RPMI7951 (cell line): ENCODE measurements at places on chromosomes 2 and 18. TPM values are rescaled to one million over a fixed set of nuclear protein-coding genes. Genes with fewer than 3 reads are reported as not detected.
A peak's percentile ranks its signal among the peaks of the same experiment; 100 is the strongest.

DNA sequence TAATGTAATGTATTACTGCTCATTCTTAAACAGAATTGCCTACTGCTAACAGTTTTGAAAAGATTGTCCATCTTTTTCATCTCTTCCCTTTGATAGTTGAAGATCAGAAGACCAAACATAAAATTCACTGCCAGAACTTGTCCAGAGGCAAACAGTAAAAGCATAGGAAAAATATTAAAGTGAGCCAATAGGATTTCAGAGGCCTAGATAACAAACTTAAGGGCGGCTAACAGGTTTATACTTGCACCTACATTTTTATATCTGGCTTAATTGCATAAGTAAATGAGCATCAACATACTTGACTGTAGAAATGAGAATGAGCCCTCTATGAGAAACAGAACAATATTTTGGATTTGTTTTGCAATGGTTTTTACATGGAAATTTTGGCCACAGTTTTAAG lies 30.3 kb downstream of the ZC3H15 start:
- no peak for DNase-seq

GRCh38 chr2:239594772-239595608 lies 194.2 kb upstream of the HDAC4 start:
- DNase-seq, result no peak

- DNase-seq, result no peak
Measured at GRCh38 chr2:127067620-127068350, 39.2 kb downstream of the BIN1 start.

GRCh38 chr2:20153131-20153851 lies 71.6 kb downstream of the SDC1 start:
- DNase-seq, result no peak

- no peak for DNase-seq
Measured at GRCh38 chr18:35289727-35290093, 319 bp downstream of the ZSCAN30 start.

- DNase-seq, result no peak
Measured at GRCh38 chr2:105117565-105117964, 79.7 kb downstream of the MRPS9 start.

The BMPR2 gene
- total RNA-seq, result 28.7 and 32.4 TPM in 2 replicates

DNA sequence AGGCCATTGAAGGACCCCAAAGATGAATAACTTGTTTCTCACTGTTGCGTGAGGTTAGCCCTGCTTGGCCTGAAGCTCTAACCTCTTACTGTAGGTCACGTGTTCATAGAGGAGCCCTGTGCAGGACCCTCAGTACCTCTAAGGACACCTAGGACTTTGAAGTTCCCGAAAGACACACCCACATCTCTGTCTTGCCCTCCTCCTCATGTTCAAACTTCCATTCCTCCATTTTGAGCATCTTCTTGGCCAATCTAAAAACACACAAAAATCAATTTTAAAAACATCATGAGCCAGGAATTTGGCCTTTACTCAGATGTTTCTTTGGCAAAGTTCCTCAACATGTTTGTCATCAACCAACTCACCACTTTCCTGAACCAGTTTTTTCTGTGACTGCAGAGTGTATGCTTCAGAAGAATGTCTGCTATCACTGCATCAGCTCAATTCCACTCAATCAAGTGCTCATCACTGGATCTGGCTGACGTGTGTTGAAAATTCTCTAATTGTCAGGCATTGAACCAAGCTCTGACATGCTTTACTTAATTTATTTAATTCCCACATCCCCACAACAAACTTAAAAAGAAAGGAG lies 101.6 kb downstream of the AP1S3 start:
- DNase-seq, result peak; percentile 66

DNA sequence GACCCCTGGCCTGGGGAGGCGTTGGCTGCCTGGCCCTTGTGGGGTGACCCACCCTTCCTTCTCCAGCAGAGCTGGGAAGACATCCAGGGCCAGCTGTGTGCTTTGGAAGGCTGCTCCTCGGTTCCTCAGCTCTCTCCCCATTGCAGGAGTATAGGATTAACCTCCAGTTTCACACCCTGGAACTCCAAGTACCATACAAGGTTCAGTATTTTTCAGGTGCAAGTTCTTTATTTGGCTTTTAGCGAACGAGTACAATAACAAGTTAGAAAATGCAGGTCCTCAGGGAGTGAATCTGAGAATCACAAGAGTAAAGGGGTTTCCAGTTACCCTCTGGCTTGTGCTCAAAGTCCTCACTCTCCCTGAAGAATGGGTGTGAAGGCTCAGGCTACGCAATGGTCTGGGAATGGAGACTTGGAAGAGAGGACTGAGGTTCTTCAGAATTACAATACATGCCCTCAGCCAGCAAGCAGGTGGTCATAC lies 101.2 kb downstream of the APOB start:
- no peak for DNase-seq

- DNase-seq, result no peak
Measured at GRCh38 chr18:10052871-10053270, 139.1 kb downstream of the VAPA start.

- no peak for DNase-seq
Measured at GRCh38 chr2:108986916-108987510, 2.0 kb downstream of the EDAR start.

DNA sequence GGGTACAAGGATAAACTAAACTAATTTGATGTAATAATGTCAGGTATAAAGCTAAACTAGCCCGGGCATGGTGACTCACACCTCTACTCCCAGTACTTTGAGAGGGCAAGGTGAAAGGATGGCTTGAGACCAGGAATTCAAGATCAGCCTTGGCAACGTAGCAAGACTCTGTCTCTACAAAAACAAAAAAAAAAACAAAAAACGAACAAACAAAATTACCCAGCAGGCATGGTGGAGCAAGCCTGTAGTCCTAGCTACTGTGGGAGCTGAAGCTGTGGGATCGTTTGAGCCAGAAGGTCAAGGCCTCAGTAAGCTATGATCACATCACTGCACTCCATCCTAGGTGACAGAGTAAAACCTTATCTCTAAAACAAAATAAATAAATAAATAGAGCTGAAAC lies 131.8 kb upstream of the KYNU start:
- DNase-seq, result no peak
